ENCODE measurements at places on chromosomes 2 and 18. TPM values are rescaled to one million over a fixed set of nuclear protein-coding genes. Genes with fewer than 3 reads are reported as not detected.

DNA sequence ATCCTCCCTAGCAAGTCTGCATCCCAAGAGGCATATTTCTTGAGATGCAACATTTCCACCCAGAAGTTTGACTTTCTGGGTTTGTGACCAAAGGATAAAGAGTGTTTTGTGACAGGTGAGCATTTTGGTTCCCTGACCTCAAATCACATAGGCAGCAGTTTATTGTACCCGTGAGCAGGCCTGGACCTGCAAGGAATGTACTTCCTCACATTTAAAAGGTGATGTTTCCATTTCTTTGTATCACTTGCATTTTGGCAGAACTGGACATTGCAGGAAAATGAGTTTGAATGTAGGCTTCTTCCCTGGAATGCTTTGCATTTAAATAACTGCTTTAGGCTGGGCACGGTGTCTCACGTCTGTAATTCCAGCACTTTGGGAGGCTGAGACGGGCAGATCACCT is 160.7 kb downstream of the ALPK2 start:
- DNase-seq: no peak
- no peak overlapping the region for H3K27ac ChIP-seq
- no peaks in the 10 kb centered on the region for H3K36me3 ChIP-seq
- no peak overlapping the region for H3K4me3 ChIP-seq

DNA sequence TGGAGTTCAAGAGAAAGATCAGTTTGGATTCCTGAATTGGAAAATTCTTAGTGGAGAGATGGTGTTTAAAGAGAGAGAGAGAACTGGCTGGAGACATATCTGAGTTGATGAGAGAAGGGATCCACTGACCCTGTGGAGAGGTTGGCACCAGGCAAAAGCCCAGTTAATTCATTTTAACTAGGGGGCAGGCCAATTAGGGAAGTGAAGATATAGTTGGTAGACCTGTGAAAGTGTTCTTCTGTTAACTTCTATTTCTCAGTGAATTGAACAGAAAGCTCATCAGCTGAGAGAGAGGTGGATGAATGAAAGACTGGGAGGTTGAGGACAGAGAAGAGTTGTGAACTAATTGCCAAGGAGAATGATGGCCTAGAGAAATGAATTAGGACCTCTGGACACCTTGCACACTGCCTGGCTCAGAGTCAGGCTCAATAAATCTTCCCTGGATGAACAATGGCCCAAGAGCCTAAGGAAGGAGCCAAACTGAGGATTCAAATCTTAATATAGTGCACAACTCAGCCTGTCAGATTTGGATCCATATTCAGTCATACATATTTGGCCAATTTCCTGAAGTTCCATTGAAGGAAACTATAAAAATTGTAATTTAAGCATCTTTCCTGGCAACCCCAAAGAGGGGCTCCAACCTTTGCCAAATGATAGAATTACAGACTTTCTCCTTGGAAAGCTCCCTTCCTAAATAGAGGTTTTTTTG is 82.2 kb upstream of the RMDN2 start:
- H3K4me3 ChIP-seq: no peak overlapping the region
- no peak for DNase-seq
- no peaks in the 10 kb centered on the region for H3K4me1 ChIP-seq
- no peak overlapping the region for H3K27ac ChIP-seq

- no peak for DNase-seq
- no peak overlapping the region for H3K4me3 ChIP-seq
- no peaks in the 10 kb centered on the region for H3K27me3 ChIP-seq
These were observed 27.1 kb downstream of the RRM2 start for GRCh38 chr2:10149635-10150034.

- H3K27me3 ChIP-seq: no peaks in the 10 kb centered on the region
- H3K27ac ChIP-seq: no peak overlapping the region
- no peak for DNase-seq
These were observed 75.1 kb upstream of the PXDN start for GRCh38 chr2:1819419-1819818.

- no peak overlapping the region for H3K27ac ChIP-seq
- no peaks in the 10 kb centered on the region for H3K4me1 ChIP-seq
- H3K36me3 ChIP-seq: no peaks in the 10 kb centered on the region
These were observed 368.2 kb downstream of the CDH2 start for GRCh38 chr18:27808683-27809082.

DNA sequence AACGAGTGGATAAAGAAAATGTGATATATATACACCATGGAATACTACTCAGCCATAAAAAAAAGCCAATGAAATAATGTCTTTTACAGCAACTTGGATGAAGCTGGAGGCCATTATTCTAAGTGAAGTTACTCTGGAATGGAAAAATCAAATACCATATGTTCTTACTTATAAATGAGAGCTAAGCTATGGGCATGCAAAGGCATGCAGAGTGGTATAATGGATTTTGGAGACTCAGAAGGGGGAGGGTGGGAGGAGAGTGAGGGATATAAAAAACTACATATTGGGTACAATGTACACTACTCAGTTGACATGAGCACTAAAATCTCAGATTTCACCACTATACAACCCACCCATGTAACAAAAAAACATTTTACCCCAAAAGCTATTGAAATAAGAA is 1.7 kb upstream of the MSGN1 start:
- no peak overlapping the region for H3K27ac ChIP-seq
- H3K36me3 ChIP-seq: no peaks in the 10 kb centered on the region
- no peaks in the 10 kb centered on the region for H3K27me3 ChIP-seq
- DNase-seq: no peak

- no peak for DNase-seq
- no peak overlapping the region for H3K27ac ChIP-seq
- H3K4me3 ChIP-seq: no peak overlapping the region
- no peaks in the 10 kb centered on the region for H3K36me3 ChIP-seq
- no peaks in the 10 kb centered on the region for H3K27me3 ChIP-seq
These were observed 60.7 kb upstream of the ITGA6 start for GRCh38 chr2:172366596-172367150.

DNA sequence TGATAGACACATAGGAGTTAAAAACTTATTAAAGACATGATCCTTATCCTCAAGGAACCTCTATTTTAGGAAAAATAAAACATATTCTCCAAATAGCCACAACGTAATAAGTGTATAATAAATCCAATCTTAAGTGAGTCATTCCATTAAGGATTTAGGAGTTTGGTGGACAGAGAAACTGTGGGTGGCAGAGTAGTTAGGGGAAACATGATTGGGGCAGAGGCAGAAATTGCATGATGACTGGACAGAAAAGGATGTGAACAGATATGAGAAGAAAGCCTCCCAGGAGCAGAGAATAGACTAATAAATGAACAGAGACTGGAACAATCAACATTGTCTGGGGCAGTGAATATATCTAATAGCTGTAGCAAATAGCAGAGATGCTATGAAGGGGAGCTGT is 48.1 kb upstream of the SIGLEC15 start:
- no peak overlapping the region for H3K4me3 ChIP-seq
- no peaks in the 10 kb centered on the region for H3K36me3 ChIP-seq
- H3K27ac ChIP-seq: no peak overlapping the region
- no peaks in the 10 kb centered on the region for H3K4me1 ChIP-seq
- no peak for DNase-seq

The SPEG gene
- total RNA-seq: 21.1 TPM

DNA sequence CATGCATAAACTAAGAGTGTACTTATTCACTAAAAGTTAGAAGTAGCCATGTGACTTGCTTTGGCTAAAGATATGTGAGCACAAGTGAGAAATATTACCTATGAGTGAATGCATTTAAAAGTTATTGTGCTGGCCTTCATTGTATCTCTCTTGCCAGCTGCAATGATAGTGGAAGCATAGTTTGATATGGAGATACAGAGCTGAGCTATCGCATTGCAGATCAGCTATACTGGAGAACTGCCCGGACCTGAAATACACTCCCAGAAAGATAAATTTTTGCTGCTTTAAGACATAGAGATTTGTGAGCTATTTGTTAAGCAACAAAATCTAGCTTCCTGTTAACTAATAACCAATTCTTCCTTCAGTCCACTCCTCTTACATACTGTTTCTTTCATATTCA is 571.1 kb downstream of the CPS1 start:
- H3K27ac ChIP-seq: no peak overlapping the region
- no peak overlapping the region for H3K4me3 ChIP-seq
- H3K4me1 ChIP-seq: no peaks in the 10 kb centered on the region
- no peak for DNase-seq

GRCh38 chr2:173909846-173910245 is 55.3 kb downstream of the SP3 start:
- no peaks in the 10 kb centered on the region for H3K4me1 ChIP-seq
- no peak overlapping the region for H3K4me3 ChIP-seq
- no peaks in the 10 kb centered on the region for H3K27me3 ChIP-seq

The CNGA3 gene
- total RNA-seq: 0.13 TPM

GRCh38 chr2:75516378-75517360 is 44.1 kb downstream of the EVA1A start:
- peak overlapping the region; percentile 71 for H3K27ac ChIP-seq
- H3K27me3 ChIP-seq: no peaks in the 10 kb centered on the region
- peaks cover 15% of the 10 kb centered on the region for H3K4me1 ChIP-seq

The SP140 gene
- 0.08 TPM for total RNA-seq

DNA sequence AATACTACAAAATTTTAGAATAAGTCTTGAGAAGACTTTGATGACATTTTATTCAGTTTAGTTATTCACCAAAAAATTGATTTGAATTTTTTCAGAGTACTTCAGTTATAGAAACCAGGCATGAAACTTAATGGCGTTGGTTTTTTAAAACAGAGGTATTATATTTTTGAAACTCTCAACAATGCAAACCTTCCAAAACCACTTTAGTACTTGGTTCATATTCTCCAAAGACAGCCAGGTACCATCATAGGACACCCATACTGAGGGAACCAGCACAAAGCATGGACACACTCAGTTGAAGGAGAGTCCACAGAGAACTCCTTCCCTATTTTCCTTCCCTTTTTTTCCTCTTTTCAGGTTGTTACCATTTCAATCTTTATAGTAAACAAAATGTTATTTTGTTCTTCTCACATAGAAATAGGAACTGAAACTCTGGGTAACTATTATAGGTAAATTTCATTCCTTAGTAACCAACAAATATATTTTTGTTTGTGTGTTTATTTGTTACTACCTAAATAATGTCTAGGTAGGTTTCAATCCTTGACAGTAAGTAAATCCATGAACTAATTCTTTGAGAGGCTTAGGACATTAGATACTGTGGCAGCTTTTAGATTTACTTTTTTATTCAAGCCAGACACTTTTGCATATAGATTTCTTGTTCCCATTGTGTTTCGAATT is 95.8 kb downstream of the TMEFF2 start:
- H3K36me3 ChIP-seq: no peaks in the 10 kb centered on the region
- no peaks in the 10 kb centered on the region for H3K4me1 ChIP-seq
- no peak overlapping the region for H3K4me3 ChIP-seq
- no peak overlapping the region for H3K27ac ChIP-seq
- DNase-seq: no peak
- no peaks in the 10 kb centered on the region for H3K27me3 ChIP-seq

The CYP27C1 gene
- total RNA-seq: 0.56 TPM

GRCh38 chr2:98419977-98420725 is 24.5 kb upstream of the INPP4A start:
- H3K36me3 ChIP-seq: no peaks in the 10 kb centered on the region
- H3K4me3 ChIP-seq: no peak overlapping the region
- H3K4me1 ChIP-seq: no peaks in the 10 kb centered on the region
- H3K27me3 ChIP-seq: no peaks in the 10 kb centered on the region
- H3K27ac ChIP-seq: no peak overlapping the region

The PLCL1 gene
- 2.2 TPM for total RNA-seq

The CIDEA gene
- total RNA-seq: not detected

DNA sequence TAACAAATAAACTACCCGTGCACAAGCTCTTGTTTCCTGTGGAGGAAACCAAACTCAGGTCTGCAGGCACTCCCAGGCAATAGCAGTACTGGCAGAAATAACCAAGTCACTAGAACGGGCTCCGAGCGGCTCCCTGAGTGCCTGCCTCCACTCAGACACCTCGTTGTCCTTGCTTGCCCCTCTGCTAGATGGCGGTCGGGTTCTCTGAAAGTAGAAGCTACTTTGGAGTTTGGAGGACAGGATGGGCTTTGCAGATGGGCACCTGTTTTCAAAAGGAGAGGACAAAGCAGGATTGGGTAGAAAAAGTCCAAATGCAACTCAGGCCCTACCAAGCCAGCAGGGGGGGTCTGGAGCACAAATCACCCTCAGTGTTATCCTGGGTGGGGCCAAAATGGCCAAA is 136.4 kb downstream of the LRRC30 start:
- H3K27ac ChIP-seq: no peak overlapping the region
- no peak overlapping the region for H3K4me3 ChIP-seq
- H3K4me1 ChIP-seq: no peaks in the 10 kb centered on the region
- DNase-seq: no peak
- no peaks in the 10 kb centered on the region for H3K27me3 ChIP-seq

GRCh38 chr2:48339451-48339850 is 190.5 kb upstream of the STON1 start:
- no peak for DNase-seq
- no peak overlapping the region for H3K27ac ChIP-seq
- no peaks in the 10 kb centered on the region for H3K27me3 ChIP-seq
- H3K36me3 ChIP-seq: no peaks in the 10 kb centered on the region
- H3K4me3 ChIP-seq: no peak overlapping the region

The DNAJC5G gene
- total RNA-seq: not detected

GRCh38 chr2:36497570-36498163 is 100.3 kb downstream of the FEZ2 start:
- H3K36me3 ChIP-seq: no peaks in the 10 kb centered on the region
- no peaks in the 10 kb centered on the region for H3K27me3 ChIP-seq
- no peak overlapping the region for H3K27ac ChIP-seq
- H3K4me3 ChIP-seq: no peak overlapping the region

Measured in hepatocyte (in vitro differentiated cells).